T1000 (cell line): ENCODE measurements at places on chromosomes 12 and 14.

GRCh38 chr12:27549236-27549800 is 25.3 kb downstream of the PPFIBP1 start:
- peak; percentile 27 for DNase-seq

DNA sequence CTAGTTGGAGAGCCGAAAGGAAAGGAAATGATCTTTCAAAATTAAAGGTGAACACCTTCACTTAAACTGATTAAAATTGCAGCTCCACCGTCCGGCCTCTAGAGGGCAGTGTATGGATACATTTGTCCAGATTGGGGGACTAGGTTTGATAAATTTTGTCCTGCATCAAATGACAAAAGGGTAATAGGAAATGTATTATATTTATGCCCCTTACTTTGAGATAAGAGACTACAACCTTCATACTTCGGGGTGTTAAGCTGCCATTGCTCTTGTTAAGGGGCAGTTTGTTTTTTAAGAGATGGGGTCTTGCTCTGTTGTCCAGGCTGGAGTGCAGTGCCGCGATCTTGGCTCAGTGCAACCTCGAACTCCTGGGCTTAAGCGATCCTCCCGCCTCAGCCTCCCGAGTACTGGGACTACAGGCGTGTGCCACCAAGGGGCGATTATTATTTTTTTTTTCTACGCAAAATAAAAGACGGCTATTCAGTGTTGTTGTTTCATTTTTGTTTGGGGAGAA is 818 bp upstream of the SUOX start:
- peak; percentile 34 for DNase-seq

DNA sequence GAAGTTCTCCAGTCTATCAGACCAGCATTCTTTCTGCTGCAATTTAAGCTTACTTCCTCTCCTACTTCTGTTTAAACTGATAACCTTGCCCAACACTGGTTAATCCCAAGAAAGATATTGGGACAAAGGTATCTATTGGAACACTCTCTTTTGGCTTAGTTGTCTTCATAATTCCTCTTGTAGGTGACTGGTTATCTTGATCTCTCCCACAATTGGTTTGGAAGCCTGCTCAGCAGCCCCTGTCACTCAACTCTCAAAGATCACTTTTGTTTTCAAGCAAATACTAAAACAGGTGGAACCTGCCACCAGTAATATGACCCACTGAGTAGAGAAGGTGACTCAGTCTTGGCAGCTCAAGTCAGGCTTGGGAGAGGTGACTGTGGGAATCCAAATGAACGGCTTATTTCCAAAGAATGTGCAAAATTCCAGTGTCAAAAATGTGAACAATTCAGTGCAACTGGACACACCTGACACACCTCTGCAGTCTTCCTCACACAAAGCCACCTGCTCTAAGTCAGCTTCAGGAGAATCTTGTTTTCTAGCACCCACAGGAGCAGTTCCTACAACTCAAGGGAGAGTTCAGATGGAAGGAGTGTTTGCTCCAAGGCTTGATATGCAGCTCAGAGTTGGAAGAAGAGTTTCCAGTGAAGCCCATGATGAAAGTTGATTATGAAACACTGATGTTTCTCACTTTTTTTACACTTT is 83.2 kb upstream of the SLC38A2 start:
- DNase-seq, result no peak

DNA sequence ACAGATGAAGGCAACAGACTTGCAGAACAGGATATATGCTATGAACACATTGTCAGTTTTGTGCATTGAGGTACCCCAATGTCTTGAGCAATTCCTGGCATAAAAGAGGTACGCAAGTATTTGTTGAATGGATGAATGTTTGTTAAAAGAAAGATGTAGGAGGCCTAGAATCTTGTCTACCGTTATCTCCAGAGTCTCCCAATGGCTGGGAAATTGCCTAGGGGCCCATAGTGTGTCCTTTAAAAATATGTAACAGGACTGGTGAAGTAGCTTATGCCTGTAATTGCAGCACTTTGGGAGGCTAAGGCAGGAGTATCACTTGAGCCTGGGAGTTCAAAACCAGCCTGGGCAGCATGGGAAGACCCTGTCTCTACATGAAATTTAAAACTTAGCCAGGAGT is 20.4 kb upstream of the SPTSSA start:
- no peak for DNase-seq

DNA sequence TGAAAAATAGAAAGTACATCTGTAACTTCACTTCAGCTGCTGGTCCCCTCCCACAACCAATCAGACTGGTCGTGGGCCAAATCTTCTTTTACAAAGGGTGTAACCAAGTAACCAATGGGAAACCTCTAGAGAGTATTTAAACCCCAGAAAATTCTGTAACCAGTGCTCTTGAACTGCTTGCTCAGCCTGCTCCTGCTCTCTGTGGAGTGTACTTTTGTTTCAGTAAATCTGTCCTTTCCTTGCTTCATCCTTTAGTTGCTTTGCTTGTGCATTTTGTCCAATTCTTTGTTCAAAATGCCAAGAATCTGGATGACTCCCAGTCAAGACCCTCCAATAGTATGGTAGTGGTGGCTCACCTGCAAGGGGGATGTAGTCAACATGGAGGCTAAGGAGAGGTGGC is 489.1 kb downstream of the FUT8 start:
- DNase-seq, result no peak

DNA sequence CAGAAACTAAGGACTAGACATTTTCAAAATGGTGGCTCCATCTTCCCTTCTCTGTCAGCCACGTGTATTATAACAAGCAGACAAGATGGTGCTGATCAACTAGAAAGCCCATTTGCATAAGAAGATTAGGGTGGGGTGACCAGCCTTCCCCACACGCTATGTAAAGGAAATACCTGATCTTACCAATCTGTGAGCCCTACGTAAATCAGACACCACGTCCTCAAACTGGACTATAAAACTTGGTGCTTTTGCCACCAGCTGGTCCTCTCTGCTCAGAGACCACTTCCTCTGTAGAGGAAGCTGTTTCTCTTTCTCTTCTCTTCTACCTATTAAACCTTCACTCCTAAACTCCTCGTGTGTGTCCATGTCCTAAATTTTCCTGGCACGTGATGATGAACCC is 101.1 kb upstream of the PLEKHG7 start:
- DNase-seq, result no peak

GRCh38 chr12:100375038-100375735 is 18.3 kb downstream of the SLC17A8 start:
- DNase-seq, result no peak

GRCh38 chr14:64671591-64671990 is 32.6 kb upstream of the PLEKHG3 start:
- DNase-seq, result no peak

- DNase-seq, result no peak
Measured at GRCh38 chr14:97185186-97185585, 388.0 kb downstream of the VRK1 start.

- DNase-seq, result no peak
Measured at GRCh38 chr12:88662961-88663360, 82.7 kb upstream of the KITLG start.

GRCh38 chr14:71206766-71207371 is 299.6 kb downstream of the PCNX1 start:
- peak; percentile 50 for DNase-seq

- DNase-seq, result no peak
Measured at GRCh38 chr12:59928416-59928815, 332.6 kb downstream of the SLC16A7 start.

GRCh38 chr12:87217491-87217890 is 811.7 kb downstream of the C12orf50 start:
- no peak for DNase-seq

GRCh38 chr12:111437816-111438454 is 32.2 kb downstream of the SH2B3 start:
- peak; percentile 53 for DNase-seq

DNA sequence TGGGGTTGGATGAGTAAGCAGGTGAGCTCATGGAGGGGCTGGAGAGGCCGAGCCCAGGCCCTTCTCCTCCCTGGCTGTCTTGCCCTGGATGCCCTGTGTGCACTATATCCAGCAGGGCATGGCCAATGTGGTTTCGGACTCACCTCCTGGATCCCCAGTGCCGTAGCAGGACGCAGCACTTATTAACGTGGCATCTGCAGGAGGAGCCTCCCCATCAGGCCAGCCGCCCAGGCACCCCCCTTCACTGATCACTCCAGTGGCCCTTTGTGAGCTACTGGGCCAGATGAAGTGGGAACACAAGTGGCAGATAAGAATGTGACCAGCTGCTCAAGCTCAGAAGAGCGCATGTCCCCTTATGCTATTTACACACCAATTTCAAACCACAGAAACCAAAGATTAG is 43.1 kb upstream of the DICER1 start:
- no peak for DNase-seq

DNA sequence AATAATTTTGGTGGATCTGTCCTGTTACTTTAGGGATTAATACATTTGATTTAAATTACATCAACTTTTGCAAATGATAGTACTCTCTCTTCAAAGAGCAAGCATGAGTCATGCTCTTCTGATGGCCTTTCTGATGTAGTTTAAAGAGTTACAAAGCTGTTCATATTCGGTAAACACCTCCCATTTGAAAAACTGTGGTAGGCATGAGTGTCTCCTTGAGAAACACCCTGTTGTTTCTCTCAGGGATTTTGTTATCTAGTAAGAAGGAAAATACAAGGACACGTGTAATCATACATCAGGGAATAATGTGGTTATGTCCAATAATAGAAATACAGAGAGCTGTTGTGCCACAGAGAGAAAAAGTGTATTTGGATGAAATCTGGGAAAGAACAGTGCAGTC is 53.3 kb upstream of the E2F7 start:
- no peak for DNase-seq

- DNase-seq, result no peak
Measured at GRCh38 chr12:92007787-92008186, 137.9 kb downstream of the BTG1 start.

GRCh38 chr12:58678753-58679152 is 241.6 kb downstream of the LRIG3 start:
- no peak for DNase-seq

- DNase-seq, result no peak
Measured at GRCh38 chr14:36317650-36318049, 2.8 kb downstream of the MBIP start.

DNA sequence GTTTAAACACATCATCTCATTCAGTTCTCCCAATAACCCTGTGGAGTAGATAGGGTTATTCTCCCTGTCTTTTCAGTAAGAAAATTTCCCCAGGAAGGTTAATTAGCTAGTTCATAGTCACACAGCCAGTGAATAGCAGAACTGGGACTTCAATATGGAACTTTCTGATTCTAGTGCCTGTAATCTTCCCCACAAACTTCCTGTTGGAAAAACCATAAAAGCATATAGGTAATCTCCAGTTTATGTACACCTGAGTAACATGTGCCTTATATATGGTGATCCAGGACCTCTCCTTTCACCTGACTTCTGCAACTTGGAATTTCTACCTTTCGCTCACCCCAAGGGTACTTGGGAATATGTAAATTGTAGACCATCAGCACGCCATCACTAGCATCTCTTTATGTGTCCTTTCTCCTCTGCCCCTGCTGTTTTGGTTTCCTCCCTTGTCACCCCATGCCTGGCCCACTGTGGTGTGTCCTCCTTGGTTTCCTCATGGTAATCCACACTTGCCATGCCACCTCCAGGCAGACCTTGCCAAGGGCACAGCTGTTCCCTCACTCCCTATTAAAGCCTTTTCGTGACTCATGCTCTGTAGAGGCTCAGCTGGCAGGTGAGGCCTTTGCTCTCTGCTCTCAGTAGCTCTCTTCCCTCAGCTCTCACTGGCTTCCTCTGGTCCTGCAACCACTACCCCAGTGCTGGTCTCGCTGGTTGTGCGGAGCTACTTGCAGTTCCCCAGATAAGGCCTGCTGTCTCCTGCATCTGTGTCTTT is 16.7 kb downstream of the TBC1D30 start:
- no peak for DNase-seq

- DNase-seq, result no peak
Measured at GRCh38 chr14:34137001-34137745, 186.3 kb upstream of the EGLN3 start.

DNA sequence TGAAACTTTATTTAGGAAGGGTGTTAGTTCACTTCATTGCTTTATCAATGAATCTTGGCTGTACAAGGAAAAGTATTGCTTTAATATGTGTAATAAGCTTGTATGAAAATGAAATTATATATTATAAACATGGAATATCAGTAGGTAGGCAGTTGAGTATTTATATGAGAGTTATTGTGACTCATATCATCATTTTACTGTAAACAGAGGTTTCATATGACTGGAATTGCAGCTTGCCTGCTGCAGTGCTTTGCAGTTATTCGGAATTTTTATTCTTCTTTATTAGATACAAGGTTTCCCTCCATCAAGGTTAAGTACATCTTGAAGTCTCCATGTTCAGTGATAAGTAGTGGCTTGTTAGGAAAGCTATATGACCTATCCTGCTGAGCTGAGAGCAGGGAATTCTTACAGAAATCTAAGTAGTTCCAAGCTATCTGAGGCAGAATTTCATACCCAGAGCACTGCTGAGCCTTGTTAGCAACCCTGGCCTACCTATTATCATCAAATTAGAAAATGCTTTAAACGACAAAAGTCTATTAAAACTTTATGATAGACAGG is 111.2 kb downstream of the MGST1 start:
- DNase-seq, result no peak

GRCh38 chr12:91182636-91183455 is at the start of gene DCN:
Gene DCN, minus strand, starts transcription at chr12:91182817. Its CDS starts 4,265 bp downstream, at chr12:91178552.
- no peak for DNase-seq

DNA sequence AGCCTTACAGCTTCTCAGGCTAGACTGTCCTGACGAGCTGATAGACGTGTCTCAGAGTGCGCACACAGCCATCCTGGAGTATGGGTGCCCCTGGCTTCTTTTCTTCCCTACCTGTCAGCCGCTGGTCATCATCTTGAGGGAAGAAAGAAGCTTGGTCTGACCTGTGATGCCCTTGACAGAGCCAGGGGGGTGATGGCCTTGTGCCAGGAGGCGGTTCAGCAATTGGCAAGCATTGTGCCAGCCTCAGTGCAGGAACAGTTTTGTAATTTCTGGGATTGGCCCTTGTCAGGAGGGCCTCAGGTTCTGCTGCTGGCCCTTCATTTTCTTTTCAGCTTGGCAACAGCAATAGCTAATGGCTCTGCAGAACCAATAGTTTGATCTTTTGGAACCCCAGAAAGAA is 80.1 kb downstream of the ADCK1 start:
- DNase-seq, result no peak

DNA sequence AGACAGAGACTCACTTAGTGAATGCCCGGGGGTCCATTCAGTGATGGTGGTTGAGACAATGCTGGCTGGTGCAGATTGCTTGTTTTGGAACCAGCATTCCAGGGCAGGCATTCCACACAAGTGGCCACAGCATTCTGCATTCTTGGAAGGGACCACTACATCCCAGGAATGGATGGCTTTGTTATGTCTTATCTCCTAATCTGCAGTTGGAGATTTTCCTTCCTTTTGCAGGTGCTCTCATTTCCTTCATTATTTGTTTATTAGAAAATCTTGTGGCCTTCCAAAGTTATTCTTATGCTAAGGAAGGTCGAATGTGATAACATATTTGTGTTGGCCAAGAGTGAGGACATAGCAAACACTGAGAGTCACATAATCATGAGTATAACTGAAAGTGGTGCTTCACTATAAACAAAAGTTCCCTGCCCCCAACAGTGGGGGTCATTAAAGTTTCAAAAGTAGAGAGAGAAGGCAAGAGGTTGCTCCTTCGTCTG is 66.0 kb downstream of the BMP4 start:
- DNase-seq, result no peak
